CD4-positive, alpha-beta T cell treated with Interleukin-15 for 4 hours (primary cell): ENCODE measurements at places on chromosomes 12 and 14.

GRCh38 chr12:41850046-41850445 lies 294.6 kb downstream of the GXYLT1 start:
- DNase-seq = no peak

DNA sequence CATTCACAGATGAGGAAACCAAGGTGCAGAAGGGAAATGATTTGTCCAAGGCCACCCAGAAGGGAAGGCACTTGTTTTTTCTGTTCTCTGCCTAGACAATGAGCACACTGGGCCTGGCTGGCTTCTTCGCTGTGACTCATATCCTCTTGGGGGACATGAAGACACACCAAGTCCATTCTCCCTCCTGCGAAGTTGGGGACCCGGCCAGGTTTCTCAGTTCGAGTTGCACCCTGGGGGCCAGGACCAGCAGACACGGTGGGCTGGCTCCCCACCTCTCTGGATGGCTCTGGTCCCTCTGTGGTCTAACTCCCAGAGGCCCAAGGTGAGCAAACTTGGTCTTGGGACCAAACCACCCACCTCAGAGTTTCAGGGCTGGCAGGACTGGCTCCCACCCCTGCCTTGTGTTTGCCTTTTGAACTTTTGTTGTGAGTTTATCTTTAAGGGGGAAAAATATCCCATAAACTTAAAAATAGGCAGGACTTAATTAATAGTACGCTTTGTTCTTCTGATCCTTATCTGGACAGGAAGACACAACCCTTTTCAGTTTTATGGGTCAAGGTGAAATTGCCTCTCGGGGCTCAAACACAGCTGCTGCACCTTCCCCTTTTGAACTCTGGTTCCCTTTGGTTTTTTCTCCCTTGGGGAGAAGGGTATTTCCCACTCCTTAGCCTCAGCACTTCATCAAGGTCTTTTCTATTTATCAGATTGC lies 9.0 kb upstream of the MLEC start:
- DNase-seq = no peak

- DNase-seq = no peak
These were observed 75.5 kb downstream of the AVPR1A start for GRCh38 chr12:63075376-63076060.

GRCh38 chr12:95497031-95497430 lies 23.1 kb downstream of the METAP2 start:
- no peak for DNase-seq

DNA sequence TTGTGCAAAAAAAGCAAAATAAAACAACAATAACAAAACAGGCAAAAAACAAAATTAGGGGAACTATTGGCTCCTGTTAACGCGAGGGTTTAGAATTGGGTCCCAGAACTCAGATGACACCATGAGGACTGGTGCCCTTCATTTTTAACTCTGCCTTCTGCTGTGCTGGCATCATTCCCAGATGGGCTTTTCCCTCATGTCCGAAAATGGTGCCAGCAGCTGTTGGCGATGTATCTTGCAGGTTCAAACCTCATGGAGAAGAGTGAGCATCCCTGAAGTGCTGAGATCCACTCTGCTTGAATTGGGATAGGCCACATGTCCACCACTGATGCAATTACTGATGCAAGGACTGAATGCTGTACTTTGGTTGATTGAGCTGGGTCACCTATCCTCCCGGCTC lies 61.1 kb downstream of the MYRFL start:
- no peak for DNase-seq

DNA sequence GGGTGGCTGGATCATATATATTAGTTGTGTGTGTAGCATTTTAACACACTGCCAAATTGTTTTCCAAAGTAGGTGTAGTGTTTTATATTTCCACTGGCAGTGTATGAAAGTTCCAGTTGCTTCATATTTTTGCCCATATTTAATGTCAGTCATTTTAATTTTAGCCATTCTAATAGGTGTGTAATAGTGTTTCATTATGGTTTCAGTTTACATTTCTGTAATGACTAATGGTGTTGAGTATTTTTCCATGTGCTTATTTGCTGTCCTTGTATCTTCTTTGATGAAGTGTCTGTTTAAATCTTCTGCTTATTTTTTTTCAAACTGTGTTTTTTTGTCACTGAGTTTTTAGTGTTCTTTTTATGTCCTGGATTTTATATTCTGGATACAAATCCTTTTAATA lies 8.7 kb downstream of the TBC1D15 start:
- DNase-seq = no peak

DNA sequence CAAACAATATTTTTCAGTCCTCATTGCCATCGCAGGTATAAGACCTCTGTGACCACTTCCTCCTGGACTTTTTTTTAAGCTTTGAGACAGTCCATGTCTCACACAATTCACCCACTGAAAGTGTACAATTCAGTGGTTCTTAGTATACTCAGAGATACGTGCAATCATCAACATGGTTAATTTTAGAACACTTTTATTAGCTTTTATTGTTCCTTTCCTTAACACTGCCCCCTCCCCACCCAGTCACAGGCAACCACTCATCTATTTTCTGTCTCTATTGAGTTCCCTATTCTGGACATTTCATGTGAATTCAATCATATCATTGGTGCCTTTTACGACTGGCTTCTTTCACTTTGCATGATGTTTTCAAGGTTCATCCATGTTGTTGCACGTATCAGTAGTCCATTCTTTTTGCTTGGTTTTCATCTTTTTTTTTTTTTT lies 16.2 kb downstream of the NCKAP5L start:
- DNase-seq = no peak

GRCh38 chr14:98958048-98958631 lies 313.9 kb downstream of the BCL11B start:
- no peak for DNase-seq

DNA sequence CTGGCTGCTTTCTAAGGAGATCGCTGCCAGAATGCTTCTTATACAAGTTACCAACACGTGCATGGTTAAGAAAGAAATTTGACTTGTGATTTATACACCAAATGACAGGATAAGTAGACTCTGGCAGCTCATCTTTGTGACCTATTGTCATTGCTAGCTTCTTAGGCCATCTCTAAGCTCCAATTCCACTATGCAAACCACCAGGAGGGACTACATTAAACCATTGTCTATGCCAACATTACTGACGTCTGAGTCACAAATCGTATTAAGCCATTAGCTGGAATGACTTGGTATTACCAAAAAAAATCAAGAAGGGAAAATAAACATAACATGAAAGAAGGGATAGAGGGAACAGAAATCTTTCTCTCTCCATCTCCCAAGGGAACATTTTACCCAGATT lies 15.8 kb upstream of the VPS33A start:
- DNase-seq = no peak

GRCh38 chr14:83173687-83174086 lies 1640.0 kb upstream of the SEL1L start:
- DNase-seq = no peak

DNA sequence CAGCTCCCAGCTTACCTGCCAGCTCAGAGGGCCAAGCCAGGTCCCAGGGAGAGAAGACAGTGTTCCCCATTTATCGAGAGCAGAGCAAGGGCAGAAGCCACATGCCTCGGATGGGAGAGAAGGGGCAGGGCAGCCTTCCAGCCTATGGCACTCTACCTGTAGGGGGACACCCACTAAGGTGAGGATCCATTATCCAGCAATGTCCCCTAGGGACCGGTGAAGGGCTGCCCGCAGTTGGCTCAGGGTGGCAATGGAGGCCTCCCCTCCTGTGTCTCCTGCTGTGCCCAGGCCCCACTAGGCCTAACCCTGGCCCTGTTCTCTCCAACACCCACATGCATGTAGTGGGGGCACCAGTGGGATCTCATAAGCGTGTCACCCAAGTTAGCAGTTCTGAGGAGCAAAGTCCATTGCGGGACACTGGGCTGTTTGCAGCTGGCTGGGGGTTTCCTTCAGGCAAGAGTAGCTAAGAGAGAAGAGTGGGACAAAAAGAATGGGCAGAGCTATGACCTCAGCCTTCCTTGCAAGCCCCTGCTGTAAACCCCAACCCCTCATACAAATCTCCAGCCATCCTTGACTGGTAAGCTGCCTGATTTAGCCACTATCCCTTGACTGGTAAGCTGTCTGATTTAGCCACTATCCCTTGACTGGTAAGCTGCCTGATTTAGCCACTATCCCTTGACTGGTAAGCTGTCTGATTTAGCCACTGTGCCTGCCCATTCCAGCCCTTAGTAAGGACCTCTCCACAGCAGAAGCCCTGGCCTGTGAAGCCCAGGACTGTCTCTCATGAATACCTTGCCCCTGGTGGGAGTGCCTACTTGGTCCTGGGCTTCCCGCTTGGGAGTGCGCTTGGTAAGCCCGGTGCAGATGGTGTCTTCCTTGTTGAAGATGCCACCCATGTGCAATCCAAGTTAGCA lies 5.2 kb upstream of the ASB2 start:
- DNase-seq = no peak

DNA sequence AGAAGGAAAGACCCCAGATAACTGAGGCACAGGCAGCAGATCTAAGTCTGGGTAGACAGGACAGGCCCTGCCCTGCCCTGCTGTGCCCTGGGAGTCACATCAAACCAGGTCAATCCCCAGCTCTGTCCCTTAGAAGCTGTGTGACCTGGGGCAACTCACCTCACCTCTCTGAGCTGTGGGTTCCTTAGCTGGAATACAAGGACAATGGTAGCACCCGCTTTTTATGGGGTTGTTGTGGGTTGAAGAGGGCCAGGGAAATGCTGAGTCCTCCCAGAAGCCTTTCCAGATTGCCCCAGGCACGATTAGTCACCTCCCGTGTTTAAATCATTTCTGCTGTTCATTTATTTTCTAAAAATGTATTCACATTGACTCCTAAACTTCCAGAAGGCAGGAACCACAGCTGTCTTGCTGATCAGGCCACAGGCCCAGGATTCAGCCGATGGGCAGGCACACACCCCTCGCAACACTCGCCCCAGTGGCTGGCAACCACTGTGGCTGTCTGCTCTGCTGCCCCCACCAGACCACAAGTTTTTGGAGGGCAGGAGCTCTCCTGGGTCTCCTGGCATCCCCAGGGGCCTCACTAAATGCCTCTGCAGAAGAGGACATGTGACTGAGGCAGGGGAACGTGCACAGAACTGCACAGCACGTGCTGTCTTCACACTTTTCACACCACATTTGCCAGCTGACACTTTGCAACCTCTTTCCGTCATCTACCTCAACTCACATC lies 3.0 kb downstream of the SELPLG start:
- no peak for DNase-seq

DNA sequence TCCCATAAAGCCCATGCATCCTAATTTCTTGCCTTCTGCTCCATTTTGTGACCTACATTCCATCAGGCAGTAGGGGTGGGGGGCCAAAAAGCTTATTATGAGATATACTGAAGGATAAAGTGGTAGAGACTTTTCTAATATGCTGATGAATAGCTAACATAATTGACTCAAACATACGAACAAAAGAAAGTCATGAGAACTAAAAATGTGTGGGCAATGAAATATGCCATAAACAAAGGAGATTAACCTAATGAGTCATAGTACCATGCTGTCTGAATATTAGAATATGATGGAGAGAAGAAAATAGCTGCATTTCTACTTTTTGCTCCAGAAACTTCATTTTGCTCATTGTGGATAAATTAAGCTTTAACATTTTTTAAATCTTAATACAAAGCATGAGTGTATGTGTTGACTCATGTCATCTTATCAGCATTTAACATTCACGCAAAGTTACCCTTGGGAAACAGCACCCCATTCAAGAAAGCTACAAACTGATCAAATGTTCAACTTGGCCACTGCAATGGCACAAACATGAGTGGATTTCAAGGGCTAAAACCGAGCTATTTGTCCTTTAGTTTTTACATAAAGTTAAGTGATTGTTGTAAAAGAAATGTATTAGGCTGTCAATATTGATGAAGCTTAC lies 64.0 kb upstream of the DIO2 start:
- no peak for DNase-seq

DNA sequence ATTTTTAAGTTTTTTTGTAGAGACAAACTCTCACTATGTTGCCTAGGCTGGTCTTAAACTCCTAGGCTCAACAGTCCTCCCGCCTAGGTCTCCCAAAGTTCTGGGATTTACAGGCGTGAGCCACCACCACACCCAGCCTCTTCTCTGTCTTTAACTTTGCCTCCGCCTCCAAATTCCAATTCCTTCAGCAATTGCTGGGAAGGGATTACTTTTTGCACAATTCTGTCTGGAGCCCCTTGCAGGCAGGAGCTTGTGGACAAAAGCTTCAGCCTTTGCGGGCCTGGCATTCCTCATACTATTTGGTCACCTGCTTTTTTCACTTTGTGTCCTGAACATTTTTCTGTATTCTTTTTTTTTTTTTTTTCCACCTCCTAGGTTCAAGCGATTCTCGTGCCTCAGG lies 26.0 kb downstream of the SH2B3 start:
- no peak for DNase-seq

GRCh38 chr12:68481181-68481941 lies 129.3 kb upstream of the RAP1B start:
- peak; percentile 53 for DNase-seq

DNA sequence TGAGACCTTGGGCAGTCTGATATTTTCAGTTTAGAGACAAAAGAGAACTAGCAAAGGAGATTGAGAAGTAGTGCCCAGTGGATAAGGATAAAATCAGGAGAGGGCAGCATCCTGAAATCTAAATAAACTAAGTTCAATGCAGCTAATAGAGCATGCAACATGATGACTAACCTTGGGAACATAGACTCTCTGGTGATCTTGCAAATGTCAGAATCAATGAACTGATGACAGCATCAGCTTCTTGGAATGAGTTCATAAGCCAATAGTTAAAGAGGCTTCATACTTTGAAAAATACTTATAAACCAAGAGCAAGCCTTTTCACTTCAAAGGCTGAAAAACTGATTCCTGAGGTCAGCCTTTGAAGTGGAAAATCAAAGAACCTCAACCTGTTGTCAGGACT lies 8.2 kb downstream of the TAS2R19 start:
- no peak for DNase-seq

DNA sequence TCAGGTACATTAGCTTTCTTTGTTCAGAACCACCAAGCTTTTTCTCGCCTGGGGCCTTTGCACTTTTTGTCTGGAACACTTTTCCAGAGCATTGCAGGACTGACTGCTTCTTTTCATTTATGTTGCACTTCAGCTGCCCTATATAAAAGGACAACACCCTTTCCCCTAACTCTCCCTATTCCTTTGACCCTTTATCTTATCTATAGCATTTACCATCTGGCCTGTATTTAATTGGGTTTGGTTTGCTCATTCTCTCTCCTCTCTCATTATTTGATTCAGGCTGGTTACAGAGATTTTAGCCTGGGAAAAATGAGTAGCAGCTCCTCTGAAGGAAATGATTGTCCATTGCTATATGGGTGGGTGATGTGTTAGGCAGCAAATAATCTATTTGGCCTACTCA lies 165.4 kb downstream of the KICS2 start:
- DNase-seq = no peak

DNA sequence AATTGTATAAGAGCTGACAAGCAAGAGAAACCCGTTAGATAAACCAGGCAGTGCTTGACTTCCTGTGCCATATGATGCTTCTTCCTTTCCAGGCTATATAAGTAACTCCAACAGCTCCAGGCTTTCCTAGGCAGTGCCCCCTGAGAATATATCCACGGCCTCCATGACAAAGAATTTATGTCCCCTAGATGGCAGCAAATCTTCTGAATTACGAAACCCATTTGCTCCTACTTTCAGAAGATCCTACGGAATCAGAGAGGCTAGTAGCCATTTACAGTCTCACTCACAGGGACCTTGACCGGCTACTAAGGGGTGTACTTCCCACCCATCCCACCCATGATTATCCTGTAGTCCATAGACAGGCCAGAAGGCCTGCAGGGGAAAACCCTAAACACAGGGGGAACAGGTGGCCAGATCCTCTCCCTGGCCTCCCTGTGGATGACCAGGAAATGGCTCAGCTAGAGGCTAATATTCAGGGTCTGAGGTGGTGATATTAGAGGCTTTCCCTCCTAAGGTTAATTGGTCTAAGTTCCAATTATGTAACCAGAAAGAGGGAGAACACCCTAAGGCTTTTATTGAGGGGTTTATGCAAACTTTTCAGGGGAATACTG lies 77.2 kb upstream of the DCD start:
- DNase-seq = peak; percentile 14

GRCh38 chr12:52284562-52285171 lies 6.7 kb downstream of the KRT81 start:
- no peak for DNase-seq
